ENCODE measurements at places on chromosomes 4 and X.
A peak's percentile ranks its signal among the peaks of the same experiment; 100 is the strongest.

GRCh38 chr4:1577822-1578217 lies 106.3 kb downstream of the FAM53A start:
- DNase-seq, result no peak

- DNase-seq, result no peak
These were observed 231.3 kb upstream of the CT83 start for GRCh38 chrX:116694046-116694445.

- no peak for DNase-seq
These were observed 20.5 kb downstream of the AIFM1 start for GRCh38 chrX:130145123-130145522.

DNA sequence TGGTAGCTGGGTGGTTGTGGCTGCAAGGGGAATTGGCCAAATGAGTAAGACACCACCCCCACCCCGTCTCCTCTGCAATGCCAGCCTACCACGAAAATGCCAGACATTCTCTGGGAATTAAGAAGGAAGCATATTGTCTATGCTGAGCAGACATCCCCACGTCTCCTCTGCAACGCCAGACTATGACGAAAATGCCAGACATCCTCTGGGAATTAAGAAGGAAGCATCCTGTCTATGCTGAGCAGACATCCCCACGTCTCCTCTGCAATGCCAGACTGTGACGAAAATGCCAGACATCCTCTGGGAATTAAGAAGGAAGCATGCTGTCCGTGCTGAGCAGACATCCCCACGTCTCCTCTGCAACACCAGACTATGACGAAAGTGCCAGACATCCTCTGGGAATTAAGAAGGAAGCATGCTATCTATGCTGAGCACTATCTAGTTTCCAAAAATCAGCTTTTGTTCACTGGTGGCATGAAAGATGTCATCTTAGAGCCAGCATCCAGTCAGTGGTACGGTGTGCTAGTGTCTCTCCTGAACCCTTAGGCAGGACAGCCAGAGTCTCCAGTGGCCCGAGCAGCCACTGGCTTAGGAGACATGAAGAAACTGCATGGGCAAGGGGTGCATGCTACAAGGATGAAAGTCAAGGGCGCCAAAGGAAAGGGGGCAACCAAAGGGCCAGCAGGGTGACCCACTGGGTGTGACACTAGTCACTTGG lies 339.8 kb upstream of the FRG1 start:
- no peak for DNase-seq

- no peak for DNase-seq
These were observed 4.7 kb upstream of the ASB5 start for GRCh38 chr4:176273736-176274135.

- no peak for DNase-seq
These were observed 639.1 kb downstream of the GABRG1 start for GRCh38 chr4:45484740-45485139.

GRCh38 chr4:99755223-99755944 lies 61.2 kb upstream of the DAPP1 start:
- peak; percentile 7 for DNase-seq

DNA sequence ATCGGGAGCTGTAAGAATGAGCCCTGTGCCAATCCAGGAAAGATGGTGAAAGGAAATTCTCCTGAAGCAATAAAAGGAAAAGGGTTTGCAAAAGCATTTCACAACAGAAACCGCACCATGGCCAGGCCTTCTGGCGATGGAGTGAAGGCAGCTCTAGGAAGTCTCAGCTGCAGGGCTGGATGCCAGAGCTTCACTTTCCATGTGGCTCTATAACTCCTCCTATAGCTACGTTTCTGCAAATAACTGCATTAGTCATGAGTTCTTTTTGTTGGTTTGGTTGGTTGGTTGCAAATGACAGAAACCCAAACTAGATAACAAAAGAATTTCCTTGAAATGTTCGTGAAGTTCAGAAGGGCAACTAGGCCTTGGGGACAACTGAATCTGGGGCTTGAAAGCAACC lies 84.6 kb downstream of the RELL1 start:
- peak; percentile 59 for DNase-seq

- peak; percentile 25 for DNase-seq
These were observed 78.6 kb upstream of the FAM9A start for GRCh38 chrX:8879750-8880149.

DNA sequence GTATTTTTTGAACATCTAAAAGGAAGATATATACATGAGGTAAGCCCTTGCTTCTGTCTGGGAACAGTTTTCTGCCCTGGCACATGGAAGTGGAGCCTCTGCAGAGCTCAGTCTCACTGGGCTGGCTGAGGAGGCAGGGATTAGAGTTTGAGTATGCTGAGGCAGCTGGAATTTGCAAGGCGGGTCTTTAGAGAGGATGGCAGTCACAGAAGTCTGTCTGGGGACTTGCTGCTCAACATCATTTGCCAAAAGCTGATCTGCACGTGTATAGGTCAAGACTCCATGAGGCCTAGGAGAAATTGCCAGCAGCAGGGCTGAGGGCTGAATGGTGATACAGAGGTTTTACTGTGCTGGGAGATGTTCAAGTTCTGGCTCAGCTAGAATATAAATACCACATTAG lies 163.6 kb upstream of the ANK2 start:
- DNase-seq, result no peak
